ENCODE measurements at places on chromosomes 11 and 22.

DNA sequence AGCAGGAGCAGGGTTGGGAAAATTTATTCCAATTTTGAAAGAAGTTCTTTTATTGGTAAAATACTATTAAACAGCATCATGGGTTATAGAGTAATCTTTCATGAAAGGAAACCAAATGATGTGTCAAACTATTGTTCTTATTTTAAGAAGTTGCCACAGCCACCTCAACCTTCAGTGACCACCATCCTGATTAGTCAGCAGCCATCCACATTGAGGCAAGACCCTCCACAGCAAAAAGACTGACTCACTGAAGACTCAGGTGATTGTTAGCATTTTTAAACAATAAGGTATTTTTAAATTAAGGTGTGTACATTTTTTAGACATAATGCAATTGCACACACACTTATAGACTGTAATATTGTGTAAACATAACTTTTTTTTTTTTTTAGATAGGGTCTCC is 3.7 kb upstream of the HEPHL1 start:
- no peak for DNase-seq

GRCh38 chr11:66068154-66068821 is 1.8 kb upstream of the PACS1 start:
- DNase-seq, result peak; percentile 65

- DNase-seq, result peak; percentile 33
Measured at GRCh38 chr11:122852074-122852795, 13.9 kb downstream of the CRTAM start.

DNA sequence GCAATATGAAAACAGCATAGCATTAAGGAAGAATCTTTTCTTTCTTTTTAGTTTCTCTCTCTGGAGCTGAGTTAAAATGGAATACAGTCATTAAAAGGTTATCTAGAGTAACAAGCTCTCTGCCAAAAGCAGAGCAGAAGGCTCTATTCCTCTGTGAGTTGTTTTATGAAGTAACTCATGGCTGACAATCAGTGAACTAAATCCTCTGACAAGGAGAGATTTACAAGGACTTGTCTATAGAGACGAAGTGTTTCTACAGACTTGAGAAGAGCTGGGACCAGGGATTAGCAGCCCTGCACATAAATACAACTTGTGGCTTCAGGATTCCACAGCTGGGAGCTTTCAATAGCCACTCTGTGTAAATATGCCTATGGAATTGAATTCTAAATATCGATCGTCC is 192.5 kb upstream of the RAG2 start:
- DNase-seq, result no peak

- no peak for DNase-seq
Measured at GRCh38 chr22:17097062-17097461, 12.3 kb downstream of the IL17RA start.

DNA sequence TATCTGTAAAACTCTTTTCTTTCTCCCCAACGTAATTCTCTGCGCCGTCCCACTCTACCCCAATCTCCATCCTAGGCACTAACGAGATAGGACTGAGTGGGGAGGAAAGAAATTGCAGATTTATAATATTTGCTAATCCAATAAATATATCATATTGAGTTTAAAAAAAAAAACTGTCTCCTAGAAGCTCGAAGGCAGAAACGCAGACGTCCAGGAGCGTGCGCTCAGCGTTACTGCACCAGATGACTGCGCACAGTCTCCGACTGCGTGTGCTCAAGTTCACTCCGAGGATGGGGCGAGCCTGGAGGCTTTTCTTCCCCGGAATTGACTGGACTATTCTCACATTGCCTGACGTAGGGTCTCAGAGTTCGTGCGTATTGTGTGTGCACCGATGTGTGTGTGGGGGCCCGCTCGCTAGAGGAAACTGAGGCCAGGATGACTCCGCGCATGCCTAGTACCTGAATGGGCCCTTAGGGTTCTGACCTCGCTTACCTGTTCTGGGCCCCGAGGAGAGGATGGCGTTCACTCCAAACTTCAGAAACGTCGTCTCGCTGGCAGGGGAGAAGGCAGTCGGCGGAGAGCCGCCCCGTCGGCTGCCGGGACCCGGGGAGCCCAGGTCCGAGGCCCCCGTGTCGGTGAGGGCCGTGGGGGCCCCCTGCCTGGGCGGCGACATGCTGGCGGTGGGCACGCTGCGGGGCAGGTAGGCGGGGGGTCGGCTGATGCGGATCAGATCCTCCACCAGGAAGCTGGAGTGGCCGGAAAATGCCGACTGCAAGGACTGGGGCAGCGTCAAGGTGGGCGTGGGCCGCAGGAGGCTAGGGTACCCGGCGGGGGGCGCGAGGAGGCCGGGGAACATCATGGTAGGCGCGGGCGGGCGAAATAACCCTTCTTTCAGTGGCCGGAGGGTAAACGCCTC is 551 bp downstream of the DBX1 start:
- DNase-seq, result no peak

GRCh38 chr22:43550024-43550620 is 138.3 kb downstream of the MPPED1 start:
- DNase-seq, result no peak

DNA sequence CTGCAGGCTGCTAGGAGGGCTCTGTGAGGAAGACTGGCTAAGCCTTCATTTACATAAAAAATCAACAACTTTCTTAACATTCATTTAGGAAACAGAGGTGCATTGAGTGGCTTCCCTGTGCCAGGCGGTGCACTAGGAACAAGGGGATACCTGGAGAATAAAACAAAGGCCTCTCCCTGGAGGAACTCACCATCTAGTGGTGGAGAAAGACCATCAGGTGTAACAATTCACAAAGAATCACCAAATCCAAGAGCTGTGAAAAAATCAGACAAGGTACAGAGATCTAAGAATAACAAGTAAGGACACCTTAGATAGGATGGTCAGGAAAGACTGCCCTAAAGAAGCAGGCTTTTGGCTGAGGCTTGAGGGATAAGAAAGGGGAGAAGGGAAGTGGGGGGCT is 40.3 kb downstream of the CSNK2A3 start:
- DNase-seq, result no peak

GRCh38 chr11:80636999-80637398 is 1196.2 kb upstream of the TENM4 start:
- DNase-seq, result no peak

GRCh38 chr11:125892071-125892470 is 4.6 kb downstream of the HYLS1 start:
- no peak for DNase-seq

DNA sequence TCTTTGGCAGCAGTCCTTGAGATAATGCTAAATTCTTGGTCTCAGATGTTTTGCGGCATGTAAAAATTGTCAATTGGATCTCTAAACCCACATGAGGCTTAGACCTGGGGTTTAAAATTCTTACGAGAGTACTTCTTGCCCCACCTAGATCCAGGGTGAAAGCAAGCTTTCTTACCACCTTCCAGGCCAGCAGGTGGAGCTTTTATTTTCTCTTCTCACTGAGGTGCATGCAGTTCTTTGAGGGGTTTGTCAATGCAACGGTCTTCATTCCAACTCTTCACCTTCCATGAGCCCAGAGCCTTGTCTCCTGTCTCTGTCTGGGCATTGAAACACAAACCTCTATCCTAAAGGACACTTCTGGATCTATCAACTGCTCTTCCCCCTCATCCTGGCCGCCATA is 154.1 kb downstream of the MYO18B start:
- no peak for DNase-seq

GRCh38 chr22:47210686-47211085 is 448.2 kb downstream of the TBC1D22A start:
- DNase-seq, result no peak

GRCh38 chr11:134615041-134615615 is 203.1 kb upstream of the B3GAT1 start:
- DNase-seq, result no peak

DNA sequence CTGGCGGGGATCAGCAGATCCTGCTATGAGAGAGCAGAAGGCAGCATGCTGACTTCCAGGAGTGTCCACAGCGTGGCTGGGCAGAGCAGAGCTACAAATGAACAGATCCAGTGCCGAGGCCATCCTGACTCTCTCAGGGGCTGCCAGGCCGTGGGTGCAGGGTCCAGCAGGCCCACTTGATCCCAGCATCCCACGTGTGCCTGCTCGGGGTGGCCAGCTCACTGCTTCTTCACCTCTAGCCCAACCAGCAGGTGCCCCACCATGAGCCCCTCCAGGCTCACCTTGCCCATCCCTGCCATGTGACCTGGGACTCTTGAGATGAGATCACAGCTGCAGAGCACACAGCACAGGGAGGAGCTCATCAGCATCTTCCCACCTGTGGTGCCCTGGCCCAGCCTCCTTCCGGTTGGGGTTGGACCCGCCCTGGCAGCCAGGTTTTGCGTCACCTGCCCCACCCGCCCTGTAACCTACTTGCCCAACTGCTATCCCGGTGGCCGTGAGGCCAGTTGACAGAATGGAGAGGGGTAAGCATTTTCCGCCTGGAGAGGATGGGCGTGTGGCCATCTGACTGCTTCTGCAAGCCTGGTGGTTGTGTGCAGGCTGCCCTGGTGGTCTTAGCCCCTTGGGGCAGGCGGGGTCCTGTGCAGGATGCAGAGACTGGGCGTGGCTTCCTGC is 11.0 kb downstream of the TANGO2 start:
- no peak for DNase-seq

GRCh38 chr11:15222777-15223176 is 108.1 kb downstream of the INSC start:
- DNase-seq, result no peak

DNA sequence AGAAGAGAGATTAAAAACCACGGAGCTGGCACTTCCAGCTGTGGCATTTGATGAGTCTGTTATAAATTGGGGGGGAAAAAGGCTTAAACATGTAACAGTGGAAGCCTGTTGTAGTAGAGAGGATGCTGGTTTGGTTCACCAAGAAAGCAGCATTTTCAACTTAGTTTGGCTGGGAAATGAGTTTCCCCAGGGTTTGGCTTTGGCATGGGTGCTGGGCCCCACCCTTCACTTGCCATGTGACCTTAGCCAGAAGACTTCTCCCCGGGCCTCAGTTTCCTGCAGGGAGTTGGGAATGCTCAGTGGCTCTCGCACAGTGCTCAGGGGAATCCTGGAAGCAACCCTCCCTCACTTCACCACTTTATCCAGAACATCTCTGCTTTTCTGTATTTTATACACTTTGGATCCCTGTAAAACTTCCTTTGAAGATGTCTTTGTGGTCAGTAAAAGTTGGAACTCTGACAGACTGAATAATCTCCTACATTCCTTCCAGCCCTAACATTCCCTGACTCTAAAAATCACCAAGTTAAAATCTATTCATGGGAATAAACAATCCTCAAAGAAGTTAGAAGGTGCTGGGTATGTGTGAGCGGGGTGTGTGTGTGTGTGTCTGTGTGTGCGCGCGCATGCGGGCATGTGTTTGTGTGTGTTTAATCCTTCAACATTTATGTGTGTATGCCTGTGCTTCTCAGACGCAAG is 166.0 kb downstream of the TENM4 start:
- DNase-seq, result peak; percentile 63

GRCh38 chr11:66478729-66479393 is 1.4 kb upstream of the DPP3 start:
- no peak for DNase-seq

DNA sequence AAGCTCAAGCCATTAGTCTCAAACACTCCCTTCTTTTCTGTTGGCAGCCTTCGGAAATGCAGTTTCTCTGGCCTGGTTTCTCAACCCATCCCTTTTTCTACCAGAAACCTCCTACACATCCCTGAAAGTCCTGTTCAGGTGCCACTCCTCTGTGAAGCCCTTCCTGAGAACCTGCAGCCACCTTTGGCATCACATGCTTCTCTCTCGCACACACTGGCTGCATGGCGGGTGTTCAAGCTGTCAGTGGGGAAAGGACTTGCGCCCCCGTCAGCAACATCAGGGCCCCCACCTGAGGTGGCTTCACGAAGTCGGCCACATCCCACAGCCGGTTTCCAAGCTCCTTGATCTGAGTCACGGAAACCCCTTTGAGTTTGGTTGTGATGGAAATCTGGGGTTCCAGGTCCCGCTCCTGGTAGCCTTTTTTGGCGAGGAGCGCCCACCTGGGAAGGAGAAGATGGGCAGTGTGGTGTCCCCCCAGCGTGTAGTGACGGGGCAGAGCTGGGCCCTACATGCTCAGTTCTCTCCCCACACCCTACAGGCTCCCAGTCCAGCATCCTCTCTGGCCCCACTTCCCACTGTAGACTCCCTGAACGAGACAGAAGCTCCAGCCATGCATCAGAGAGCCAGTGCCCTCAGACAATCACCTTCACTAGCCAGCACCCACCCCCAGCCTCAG is 1.7 kb upstream of the LRRC74B start:
- DNase-seq, result no peak

GRCh38 chr11:70226967-70227366 is 23.9 kb downstream of the FADD start:
- no peak for DNase-seq

- no peak for DNase-seq
Measured at GRCh38 chr22:45772743-45773142, 101.1 kb downstream of the ATXN10 start.

GRCh38 chr22:29152045-29152953 is 53.4 kb upstream of the EMID1 start:
- DNase-seq, result no peak

GRCh38 chr11:17005646-17006045 is 8.6 kb downstream of the PLEKHA7 start:
- no peak for DNase-seq

DNA sequence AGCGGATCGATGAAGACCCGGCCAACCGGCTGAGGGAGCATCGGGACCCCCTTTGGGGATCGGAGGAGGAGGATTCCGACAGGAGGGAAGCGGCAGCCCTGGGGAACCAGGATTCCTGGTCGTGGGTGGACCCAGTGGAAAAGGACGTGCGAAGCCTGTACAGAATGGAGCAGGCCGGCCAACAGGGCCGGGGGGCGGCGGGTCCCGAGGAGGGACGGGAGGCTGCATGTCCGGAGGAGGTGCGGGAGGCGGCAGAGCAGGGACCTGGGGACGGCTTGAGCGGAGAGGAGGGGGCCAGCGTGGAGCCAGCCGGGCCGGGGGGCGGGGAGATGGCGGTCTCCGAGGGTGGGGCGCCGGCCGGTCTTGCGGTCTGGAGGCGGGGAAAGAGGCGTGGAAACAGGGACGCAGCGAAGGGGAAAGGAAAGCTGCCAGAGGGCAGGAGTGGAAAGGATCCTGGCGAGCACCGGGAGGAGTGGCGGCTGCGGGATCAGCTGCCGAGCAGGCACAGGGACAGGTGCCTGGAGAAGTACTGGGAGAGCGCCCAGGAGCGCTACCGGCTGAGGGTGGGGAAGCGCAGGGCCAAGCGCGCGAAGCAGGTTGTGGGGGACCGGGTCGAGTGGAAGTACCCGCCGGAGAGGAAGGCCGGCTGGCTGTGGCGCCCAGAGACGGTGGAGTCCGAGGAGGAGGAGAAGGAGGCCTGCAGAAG is at the start of gene ANO5:
TSS of gene ANO5 (plus strand) at position 444 of the 706 bp plus-strand sequence. CDS start 408 bp downstream, outside the sequence.
- DNase-seq, result no peak

DNA sequence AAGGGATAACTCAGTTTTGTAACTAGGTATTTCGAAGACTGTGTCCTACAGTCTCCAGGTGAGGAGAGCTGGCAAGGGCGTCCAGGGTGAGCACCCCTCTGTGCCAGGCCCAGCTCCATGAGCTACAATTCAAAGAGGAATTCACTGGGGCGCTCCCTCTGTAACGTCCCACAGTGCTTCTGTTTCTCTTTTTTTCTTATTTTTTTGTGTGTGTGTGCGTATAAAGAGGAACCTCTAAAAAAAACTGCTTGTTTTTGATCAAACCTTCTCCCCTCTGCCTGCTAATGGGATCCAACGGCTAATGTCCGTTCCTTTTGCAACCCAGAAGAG is 17.1 kb downstream of the ASCC2 start:
- no peak for DNase-seq
